ENCODE measurements at places on chromosomes 5 and 9.

DNA sequence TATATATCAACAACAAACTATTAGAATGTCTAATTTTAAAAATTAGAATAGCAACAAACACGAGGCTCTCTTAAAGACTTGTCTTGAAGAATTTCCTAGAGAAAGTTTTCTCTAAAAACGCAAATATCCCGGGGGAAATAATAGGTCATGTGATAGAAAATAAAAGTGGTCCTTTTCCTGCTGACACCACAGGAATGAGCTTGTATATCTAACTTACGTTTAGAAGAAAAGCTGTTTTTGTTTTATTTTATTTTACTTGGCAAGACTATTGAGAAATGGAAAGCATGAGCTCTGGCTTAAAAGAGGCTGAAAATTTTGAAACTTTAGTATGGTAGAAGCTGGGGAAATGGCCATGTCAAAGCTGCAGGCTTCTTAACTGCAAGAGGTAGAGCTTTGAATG, 465.0 kb downstream of the AGTPBP1 start:
- no peak for DNase-seq

- no peak for DNase-seq
Observed at GRCh38 chr9:113621309-113621791, 157.8 kb downstream of the RGS3 start.

- DNase-seq = no peak
Observed at GRCh38 chr5:112200131-112200530, 218.9 kb downstream of the EPB41L4A start.

GRCh38 chr5:139593716-139594319, 32.7 kb downstream of the UBE2D2 start:
- DNase-seq = no peak

- DNase-seq = no peak
Observed at GRCh38 chr9:72129271-72130156, 19.7 kb upstream of the GDA start.

DNA sequence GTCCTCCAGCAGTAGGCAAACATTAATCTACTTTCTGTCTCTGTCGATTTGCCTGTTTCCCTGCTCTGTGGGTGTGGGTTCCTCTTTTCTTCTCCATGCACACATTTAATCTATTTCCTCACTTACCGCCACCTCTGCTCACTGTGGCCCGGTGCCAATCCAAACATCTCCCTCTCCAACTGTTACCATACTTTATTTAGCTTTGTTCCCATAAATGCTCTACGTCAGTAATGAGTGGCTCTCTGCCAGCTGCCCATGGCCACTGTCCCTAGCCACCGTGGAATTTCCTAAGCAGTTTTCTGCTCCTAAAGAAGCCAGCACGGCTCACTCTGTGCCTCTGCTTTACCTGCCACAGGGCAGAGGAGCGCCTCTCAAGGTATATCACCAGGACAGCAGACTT, 19.5 kb upstream of the GOLPH3 start:
- no peak for DNase-seq

DNA sequence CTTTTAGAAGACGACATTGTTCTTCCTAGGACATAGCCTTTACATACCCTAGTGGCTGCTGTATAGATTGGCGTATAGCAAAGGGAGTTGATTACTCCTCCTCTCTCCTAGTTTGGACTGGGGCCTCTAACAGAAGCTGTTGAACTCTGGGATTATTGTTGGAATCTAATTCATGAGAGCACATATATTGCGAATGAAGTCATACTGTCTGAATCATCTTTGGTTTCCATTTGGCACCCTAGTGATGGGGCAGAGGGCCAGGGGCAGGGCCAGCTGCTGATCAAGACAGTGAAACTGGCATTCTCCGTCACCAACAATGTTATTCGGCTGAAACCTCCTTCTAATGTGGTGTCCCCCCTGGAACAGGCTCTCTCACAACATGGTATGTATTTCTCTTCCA, 40.3 kb downstream of the NUP188 start:
- no peak for DNase-seq

DNA sequence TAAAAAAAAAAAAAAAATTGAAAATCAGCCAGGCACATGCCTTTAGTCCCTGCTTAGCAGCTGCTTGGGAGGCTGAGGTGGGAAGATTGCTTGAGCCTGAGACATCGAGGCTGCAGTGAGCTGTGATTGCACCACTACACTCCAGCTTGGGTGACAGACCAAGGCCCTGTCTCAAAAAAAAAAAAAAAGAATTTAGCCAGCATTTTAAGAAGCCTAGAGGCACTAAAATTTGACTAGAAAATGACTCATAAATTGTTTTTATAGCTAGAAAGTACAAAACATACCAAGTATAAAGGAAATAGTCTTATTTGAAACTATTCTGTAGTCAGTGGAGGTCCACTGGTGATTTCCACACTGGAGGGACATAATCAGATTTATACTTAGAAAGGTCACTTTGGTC, 17.5 kb downstream of the LRRC70 start:
- no peak for DNase-seq

GRCh38 chr9:104448036-104448435, 56.0 kb upstream of the OR13F1 start:
- DNase-seq = no peak

DNA sequence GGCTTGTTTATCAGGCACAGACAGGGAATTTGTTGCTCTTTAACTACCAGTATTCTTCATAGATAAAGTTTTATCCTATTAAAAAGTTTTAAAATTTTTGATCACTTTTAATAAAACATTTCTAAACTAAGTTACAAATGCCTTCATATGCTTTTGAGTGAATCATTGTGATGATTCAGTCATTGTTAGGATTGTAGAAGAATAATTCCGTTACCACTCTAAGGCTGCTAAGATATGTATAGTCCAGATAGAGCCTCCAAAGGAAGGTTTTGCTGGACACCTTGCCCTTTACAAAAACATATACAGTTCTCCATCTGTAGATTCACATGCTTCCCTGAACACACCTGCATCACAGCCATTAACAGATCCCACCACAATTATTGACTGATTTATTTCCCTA, 233.7 kb downstream of the SPOCK1 start:
- no peak for DNase-seq

- DNase-seq = no peak
Observed at GRCh38 chr9:35490155-35490909, 421 bp downstream of the RUSC2 start.

GRCh38 chr5:43152946-43153345, 32.2 kb downstream of the ZNF131 start:
- no peak for DNase-seq

- DNase-seq = no peak
Observed at GRCh38 chr5:72228960-72229359, 91.1 kb downstream of the MRPS27 start.

- DNase-seq = no peak
Observed at GRCh38 chr9:80158131-80158530, 586.4 kb downstream of the TLE4 start.

DNA sequence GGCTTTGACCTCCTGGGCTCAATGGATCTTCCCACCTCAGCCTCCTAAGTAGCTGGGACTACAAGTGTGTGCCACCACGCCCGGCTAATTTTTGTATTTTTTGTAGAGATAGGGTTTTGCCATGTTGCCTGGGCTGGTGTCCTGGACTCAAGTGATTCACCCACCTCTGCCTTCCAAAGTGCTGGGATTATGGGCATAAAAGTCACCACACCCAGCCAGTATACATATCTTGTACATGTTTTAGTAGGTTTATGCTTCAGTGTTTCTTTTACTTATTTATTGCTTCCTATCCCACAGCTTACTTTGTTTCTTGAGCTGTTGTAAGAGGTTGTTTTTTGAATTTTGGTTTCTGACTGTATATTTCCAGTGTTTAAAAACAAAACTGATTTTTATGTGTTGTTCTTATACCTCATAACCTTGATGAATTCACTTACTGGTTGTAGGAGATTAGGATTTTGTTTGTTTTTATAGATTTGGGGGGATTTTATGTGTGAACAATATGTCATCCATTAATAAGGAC, 12.9 kb downstream of the FBXW5 start:
- no peak for DNase-seq

DNA sequence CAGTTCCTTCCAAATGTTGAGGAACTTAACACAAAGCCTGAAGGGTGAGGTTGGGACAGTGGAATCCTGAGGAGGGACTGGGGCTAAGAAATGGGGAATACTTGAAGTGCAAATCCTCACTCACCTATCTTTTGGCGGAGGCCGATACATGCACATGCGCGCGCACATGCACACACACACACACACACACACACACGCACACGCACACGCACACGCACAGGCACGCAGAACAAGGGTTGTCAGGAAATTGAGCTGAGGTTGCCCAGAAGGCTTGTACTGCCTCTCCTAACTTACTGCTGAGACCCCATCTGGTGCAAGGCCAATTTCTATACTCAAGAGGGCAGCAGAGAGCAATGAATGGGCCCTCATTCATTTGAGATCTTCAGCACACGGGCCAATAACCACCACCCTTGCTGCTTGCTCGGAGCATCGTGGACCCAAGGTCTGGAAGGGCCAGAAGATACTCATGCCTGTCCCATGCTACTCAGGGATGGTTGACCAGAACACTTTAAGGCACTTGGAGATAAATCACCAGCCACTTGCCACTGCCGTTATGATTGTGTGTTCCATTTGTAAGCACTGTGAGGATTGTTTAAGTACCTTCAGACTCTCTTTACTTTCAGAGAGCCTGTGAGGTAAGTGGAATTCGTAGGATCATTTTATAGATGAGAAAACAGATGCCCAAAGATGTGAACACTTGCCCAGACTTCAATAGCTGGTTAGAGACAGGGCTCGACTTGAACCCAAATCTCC, 21.5 kb downstream of the BTF3 start:
- DNase-seq = peak; percentile 79

DNA sequence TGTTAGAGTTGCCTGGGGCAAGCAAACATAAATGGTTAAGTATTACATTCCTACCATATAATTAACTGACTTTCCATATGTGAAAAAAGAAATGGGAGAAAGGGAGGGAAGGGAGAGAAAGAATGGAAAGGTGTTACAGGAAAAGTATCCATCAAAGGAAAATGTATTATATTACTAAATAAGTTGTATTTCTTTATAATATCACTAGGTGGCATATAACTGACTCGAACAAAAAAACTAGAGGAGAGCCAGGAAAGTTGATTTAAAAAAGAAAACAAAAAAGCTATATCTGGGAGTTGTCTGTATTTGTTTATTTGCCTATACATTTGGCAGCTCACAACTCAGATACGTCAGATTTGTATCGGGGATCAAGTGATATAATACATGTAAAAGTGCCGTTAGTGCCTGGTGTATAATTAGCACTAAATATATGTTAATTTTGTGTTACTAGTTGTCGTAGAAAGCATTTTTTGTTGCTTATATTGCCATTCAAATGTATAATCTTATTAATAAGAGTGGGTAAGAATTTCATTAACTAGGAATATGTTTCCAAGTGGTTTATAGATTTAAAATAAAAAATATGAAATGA, 59.6 kb upstream of the ADAMTS19 start:
- no peak for DNase-seq

DNA sequence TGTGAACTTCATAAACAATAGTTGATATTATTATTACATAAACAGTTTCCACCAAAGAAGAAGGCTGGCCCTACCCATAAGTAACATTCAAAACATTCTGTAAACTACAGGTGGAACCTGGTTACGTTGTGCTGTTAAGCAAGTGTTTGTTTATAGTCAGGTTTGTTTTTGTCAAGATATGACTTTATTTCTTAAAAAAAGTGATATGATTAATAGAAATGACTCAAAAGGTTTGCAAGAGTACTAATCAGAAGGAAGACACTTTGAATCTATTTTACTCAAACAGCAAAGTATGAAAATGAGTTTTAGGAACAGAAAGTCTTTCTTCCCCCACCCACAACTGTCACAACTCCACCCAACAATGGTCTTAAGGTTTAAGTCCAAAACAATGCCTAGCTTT, 220.8 kb downstream of the PLK2 start:
- DNase-seq = no peak

GRCh38 chr5:53200306-53200705, 90.7 kb upstream of the MOCS2 start:
- no peak for DNase-seq

- no peak for DNase-seq
Observed at GRCh38 chr5:40010436-40010835, 585.7 kb upstream of the DAB2 start.

GRCh38 chr5:120405286-120405864, 58.7 kb upstream of the PRR16 start:
- no peak for DNase-seq

- DNase-seq = no peak
Observed at GRCh38 chr5:45578270-45578669, 117.9 kb downstream of the HCN1 start.

DNA sequence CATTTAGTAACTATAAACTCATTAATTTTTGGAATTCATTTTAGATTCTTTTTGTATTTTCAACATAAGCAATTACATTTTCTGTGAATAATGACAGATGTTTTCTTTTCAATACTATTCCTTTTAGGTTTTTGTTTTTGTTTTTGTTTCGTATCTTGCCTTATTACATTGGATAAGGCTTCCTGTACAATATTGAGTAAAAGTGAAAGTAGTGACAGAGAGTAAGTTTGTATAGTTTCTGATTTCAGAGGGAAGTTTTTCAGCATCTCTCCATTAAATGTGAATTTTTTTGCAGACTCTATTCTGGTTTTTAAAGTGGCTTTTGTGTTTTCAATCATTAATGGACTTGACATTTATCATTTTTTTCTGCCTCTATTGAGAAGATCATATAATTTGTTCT, 12.8 kb upstream of the CAMK4 start:
- no peak for DNase-seq

GRCh38 chr9:92507005-92507404, 24.7 kb upstream of the ASPN start:
- DNase-seq = no peak

- no peak for DNase-seq
Observed at GRCh38 chr9:136700959-136701667, 11.3 kb upstream of the DIPK1B start.

GRCh38 chr5:118557251-118557661, 431.1 kb downstream of the DTWD2 start:
- DNase-seq = no peak

DNA sequence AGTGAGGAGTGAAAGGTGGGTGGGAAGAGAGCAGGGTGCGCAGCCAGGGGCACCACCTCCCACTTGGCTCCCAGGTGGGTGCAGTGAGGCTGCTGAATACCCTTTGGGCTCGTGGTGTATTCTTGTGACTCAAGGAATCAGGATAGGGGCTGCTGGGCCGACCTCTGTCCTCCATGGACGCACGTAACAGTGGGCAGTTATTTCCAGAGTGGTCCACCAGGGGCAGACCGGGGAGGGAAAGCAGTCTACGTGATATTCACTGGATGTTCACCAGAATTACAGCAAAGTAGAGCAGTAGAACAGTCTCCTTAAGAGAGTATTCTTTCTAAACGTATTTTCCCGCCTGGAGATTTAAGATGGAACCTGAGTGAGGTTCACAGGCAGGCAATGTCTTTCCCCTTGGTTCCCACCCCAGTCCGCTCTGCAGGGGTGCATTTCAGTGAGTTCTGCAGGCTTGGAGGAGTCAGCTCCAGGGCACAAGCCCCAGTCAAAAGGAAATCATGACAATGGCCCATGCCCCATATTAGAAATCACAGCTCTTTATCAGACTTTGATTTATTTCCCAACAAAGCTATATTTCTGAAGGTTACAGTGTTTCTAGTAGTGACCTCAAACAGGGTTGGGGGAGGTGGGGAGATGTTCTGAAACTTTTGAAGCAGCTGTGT, 88.7 kb downstream of the SYK start:
- DNase-seq = no peak

Measured in hematopoietic multipotent progenitor cell treated with erythropoietin and hydrocortisone succinate and interleukin-3 and kit ligand, for 17 days (in vitro differentiated cells).